ENCODE measurements at places on chromosomes 16 and 17. TPM values are rescaled to one million over a fixed set of nuclear protein-coding genes. Genes with fewer than 3 reads are reported as not detected.

DNA sequence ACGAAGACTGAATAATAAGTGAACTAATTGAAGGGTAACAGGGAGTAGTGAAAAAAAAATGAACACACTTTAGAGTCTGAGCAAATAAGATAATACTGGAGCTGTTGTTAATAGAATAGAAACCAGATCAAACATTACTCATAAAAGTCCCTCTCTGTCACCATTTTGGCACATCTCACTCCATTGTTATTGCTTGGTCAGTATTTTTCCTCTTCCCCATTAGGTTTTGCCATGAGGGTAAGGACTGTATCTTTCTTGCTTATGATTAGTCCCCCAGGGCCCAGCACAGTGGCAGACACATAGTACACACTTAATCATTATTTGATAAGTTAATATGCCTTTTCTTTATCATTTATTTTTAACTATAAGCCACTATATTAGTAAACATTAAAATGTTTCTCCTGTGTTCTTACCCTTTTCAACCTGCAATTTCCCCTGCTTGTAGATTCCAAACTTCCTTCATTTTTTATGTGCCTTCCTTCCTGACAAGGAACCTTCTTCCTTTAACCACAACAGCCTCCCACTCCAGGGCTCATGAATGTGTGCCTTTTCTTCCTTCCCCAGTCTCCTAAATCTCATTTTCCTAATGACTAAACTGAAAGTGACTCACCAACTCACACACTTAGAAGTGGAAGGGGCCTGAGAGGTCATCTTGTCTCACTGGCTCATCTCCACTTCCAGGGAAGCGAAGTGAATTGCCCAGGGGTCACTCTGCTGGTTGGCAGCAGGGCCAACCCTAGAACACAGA is 88.2 kb upstream of the HAS3 start:
- no peak for DNase-seq

DNA sequence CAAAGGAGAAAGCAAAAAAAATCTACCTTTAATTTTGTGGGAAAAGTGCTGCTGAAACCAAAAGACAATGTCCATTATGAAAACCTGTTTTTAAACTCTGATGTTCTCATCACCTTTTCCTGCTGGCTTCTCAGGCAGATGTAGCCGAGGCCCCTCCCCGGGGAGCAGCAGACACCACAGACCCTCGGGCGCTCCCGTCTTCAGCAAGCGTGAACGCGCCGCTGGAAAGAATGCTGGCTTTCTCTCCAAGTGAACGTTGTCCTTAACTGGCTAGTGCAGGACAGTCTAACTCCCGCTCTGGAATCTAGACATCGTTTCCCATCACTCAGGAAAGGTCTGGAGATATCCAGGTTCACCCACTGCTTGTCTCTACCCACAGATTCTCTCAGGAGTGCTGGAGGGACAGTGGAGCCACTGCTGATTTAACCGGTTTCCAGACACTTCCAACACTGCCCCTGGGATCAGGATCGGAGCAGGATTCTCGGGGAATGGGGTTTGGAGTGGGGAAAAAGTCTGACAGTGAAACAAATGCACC is 211.2 kb downstream of the RBFOX3 start:
- no peak for DNase-seq

GRCh38 chr17:39170109-39170508 is 4.1 kb upstream of the ARL5C start:
- DNase-seq: no peak

- DNase-seq: no peak
Measured at GRCh38 chr16:76059186-76059585, 218.0 kb upstream of the CNTNAP4 start.

- DNase-seq: no peak
Measured at GRCh38 chr17:57644326-57644725, 100.8 kb downstream of the CCDC182 start.

DNA sequence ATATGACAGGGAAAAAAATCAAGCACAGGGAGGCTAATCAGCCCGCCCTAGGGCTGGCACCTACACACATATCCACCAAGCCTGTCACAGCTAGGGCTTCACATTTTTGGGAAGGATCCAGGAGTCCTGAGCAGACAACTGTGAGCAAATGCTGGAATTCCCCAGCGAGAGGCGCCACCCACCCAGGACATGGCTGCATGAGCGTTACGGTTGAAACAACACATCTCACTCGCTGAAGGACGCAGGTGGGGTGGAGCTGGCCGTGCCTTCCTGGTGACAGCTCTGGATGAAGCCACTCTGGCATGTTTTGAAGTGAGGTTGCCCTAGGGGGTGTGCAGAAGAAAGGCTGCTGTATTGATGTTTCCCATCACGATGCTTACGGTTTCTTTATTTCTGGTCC is 315.1 kb upstream of the EEF2KMT start:
- no peak for DNase-seq

DNA sequence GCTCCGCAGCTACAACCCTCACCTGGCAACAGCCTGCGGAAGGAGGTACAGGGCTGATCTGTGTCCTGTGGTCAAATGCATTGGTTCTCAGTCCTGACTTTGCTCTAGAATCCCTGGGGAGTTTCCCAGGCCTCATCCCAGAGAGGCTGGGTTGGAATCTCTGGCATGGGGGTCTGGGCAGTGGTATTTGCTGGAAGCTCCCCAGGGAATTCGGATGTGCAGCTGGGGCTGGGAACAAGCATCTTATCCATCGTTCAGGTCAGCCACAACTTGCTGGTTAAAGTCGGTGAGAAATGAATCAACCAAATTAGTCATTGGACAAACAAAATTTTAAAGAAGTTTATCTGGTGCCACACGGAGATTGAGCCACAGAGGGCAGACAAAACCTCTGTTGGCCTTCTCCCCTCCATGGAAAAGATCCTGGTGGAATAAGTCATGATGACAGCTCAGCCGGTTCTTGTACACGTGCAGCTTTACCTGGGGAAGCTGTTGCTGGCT is 231.2 kb downstream of the FOXL1 start:
- no peak for DNase-seq

DNA sequence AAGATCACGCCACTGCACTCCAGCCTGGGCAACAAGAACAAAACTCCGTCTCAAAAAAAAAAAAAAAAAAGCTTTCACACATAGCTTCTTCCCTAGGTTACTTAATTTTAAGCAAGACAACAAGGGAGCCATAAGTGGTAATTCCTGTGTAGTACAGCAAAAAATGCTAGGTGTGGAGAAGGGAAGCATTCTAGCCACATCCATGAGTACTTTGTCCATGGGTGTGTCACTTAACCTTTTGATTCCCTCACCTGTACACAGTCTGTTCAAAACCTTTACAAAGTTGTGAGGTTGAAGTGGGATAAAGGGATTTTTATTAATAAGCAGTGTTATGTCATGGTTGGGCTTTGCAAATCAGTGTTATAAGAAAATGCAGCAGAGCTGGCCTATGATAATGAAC is 4.5 kb downstream of the NME2 start:
- DNase-seq: no peak

The SLC9A5 gene
- 0.09 TPM for polyA plus RNA-seq

GRCh38 chr17:66498580-66498979 is 196.2 kb downstream of the PRKCA start:
- no peak for DNase-seq

GRCh38 chr17:29870836-29871465 is 59.1 kb downstream of the SSH2 start:
- DNase-seq: no peak

- DNase-seq: no peak
Measured at GRCh38 chr17:63512896-63513644, 10.1 kb upstream of the KCNH6 start.

The RAD51D gene
- polyA plus RNA-seq: 13.8 TPM

GRCh38 chr16:79845033-79845733 is 244.6 kb upstream of the MAF start:
- DNase-seq: no peak

Measured in naive B cell (primary cell).